ENCODE measurements at places on chromosomes 1 and 21.

- no peak for DNase-seq
These were observed 10.5 kb upstream of the SPEN start for GRCh38 chr1:15836772-15837669.

GRCh38 chr1:229600229-229600628, 25.7 kb downstream of the TAF5L start:
- no peak for DNase-seq

DNA sequence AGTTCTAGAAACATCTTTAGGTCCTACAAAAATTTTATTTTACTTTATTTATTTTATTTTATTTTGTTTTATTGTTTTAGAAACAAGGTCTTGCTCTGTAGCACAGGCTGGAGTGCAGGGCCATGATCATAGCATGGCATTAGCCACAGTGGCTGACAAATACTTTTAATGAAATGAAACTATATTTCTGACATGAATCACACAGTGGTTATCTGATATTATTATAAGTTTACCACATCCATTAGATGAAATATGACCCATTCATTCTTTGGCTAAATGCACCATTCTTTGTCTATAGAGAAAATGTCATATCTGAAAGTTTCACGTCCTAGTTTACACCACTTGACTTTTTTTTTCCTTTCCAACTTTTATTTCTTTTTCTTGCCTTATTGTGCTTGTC, 613.4 kb upstream of the ADAMTS5 start:
- DNase-seq, result peak; percentile 70

DNA sequence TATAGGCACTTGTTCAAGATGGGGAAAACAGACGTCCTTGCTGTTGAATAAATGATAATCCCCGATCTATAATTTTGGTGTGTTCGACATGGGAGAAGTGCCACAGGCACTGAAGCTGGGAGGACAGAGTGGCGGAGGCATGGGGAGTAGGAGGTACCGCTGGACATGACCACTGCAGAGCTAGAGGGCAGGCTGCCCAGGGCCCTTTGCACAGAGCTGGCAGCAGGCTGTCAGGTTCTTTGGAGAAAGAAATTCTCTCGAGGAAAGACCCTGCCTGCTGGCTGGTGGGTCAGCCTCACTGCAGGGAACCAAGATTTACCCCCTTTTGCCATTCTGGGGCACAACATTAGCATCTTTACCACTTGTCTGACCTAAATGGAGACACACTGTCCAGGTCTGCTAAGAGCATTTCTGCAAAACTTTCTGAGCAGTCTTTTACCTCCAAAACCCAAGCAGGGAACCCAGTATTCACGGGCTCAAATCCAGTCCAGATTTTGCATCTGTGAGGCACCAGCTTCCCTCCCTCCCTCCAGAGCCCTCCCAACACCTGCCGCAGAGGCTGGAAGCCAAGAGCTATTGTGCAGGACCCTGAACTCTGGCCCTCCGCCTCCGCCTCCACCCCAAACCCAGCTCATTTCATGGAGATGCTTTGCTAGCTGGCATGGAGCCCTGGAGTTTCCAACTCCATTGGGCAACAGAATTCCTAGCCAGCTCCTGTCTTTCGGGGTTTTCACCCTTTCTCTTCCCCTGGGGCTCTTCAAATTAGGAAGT, 142.3 kb downstream of the PLXNA2 start:
- DNase-seq, result no peak

DNA sequence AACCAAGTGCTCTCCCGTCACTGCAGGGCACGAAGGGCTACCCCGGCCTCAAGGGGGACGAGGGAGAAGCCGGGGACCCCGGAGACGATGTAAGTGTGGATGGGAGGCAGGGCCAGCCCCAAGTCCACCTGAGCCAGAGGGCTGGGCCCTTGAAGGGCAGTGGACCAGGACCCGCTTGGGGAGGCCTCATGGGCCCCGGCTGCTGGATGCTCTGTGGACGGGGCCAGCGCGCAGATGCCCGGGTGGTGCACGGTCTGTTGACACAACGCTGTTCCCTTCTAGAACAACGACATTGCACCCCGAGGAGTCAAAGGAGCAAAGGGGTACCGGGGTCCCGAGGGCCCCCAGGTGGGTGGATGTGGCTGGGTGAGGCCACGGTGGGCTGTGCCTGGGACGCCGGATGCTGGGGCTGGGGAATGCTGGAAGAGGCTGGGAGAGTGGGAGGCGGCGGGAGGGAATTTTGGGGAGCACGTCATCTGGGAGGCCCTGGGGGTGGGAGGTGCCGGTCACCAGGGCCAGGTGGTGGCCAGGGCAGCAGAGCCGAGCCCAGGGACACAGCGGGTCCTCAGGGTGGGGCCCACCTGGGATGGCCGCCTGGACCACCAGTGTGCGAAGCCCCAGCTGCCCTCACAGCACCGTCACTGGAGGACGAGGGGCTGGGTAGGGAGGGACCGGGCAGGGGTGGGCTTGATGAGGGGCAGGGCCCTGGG, 17.5 kb downstream of the COL6A1 start:
- no peak for DNase-seq

DNA sequence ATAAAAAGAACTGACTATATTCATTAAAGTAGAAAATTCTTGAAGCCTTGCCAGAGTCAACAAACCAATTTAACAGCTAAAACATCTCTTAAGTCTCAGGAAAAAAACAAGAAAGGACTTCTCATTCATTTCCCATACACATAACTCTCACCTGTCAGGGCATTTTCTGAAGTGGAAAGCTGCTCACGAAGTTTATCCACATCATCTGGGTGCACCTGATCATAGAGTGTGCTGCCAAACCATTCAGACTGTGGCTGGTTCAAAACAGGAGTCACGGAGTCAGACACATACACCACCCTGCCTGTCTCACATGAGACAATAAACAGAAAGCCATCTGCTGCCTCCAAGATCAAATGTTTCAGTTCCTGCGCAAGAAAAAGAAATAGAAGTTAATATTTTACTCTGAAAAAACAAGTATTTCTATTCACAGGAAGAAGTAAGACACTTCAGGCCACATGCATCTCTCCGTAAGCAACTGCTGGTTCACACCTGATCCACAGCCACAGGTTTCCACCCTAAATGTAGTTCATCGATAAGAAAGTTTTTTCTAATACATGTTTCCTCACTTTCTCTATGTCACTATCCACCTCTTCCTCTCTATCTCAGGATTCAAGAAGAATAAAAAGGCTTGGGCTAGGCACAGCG, 28.2 kb upstream of the CTSK start:
- no peak for DNase-seq

GRCh38 chr1:205477759-205478247, 22.0 kb upstream of the BLACAT1 start:
- no peak for DNase-seq

GRCh38 chr1:29852248-29852647, 615.9 kb downstream of the PTPRU start:
- no peak for DNase-seq

DNA sequence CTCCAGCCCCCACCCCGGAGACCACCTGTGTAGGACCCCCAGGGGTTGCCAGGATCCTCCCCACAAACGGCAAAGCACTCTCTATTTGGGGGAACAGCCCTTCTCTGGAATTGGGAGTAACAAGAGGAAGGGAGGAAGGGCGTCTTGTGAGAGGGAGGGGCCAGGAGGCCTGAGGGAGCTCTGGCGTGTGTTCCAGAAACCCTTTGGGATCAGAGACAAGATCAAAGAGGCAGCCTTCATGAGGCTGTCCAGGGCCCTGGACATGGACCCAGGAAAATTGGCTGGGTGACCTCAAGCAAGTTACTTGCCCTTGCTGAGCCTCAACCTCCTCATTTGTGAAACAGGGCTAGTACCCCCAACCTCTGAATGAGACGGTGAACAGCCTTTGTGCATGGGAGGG, 18.1 kb upstream of the ECE1 start:
- no peak for DNase-seq

GRCh38 chr1:192580351-192580962, 4.9 kb downstream of the RGS1 start:
- DNase-seq, result no peak

DNA sequence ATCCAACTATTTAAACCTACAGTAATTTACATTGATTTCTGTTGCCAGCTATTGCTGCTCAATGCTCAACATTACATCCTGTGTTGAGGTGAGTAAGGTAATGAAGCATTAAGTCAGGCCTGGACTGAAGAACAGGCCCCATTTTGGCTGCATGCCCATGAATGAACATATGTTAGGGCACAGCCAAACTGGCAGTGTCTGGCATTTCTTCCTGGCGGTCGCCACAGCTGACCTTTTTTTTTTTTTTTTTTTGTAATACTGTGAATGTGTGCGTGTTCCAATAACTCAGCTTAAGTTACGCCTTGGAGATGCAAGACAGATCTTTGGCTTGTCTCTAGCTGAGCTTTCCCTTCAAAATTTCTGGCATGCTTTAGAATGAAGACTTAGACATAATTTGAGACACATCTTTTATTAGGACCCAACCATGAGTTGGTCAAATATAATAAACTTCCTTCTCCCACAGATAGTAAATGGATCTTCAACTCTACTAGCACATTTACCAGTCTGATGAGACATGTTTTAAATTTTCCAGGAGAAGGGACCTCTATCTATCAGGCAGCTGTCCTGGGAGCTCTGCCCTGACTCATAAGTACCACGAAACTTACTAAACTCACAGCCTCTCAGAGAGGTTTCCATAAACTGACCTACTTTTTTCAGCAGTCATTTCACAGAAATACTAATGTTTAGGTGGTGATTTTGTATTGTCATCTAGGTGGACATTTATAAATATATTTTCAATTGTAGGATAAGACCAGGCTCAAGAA, 341.1 kb upstream of the RUNX1 start:
- peak; percentile 33 for DNase-seq

DNA sequence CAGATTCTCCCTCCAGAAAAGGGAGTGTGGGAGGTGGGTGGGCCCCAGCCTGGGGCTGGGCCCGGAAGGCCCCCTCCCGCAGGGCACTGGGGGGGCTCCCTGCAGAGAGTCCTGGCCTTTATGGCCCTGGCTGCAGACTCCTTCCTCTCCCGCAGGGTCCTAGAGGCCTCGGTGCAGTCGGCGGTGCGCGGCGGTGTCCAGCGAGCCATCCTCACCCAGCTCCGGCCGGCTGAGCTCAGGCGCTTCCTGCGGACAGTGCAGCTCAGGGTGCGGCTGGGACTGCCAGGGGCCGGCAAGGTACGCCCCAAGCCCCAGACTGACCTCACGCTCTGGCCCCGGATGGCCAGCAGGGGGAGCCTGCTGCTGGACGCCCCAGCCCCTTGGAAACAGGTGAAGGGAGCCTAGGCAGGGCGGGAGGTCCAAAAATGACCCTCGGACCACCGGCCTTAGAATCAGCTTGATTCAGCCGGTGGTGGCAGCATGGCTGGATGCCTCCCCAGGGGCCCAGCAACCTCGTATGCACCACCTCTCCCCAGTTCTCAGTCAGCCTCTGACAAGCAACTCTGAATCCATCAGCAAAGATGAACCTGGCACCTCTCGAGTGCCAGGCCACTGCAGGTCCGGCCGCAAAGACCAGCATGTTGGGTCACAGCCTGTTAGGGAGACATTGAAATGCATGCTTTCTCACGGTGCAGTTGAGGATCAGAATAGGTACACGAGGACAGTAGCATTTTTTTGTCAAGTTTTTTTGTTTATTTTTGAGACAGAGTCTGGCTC, 20.6 kb downstream of the MTHFR start:
- DNase-seq, result no peak

GRCh38 chr1:152436593-152437496, 22.8 kb upstream of the CRNN start:
- no peak for DNase-seq

DNA sequence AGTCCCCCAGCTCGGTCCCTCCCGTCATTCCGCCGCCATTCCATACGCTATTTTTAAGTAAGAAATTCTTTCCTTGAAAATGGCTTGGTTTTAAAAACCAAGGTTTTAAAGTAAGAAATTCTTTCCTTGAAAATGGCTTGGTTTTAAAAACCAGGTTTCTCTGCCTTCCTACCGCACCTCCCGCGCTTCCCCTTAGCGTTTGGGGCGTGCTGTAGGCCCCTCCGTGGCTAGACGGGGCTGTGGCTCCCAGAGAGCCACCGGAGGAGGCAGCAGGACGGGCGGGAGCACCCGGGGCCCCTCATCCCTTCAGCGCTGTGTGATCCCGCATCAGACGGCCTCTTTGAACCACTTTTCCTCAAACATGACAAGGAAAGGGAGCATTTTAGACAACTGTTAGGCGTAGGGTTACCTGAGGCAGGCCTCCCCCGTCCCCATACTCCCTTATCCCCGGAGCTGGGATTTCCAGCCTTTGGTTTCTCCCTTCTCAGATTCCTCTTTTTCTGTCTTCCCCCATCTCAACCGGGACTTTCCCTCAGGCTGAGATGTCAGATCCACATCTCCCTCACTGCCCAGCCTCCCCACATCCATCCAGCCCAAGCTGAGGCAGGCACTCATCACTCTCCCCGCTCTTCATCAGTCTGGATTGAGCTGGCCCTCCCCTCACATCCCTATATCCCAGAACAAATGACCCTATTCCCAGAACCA, 541 bp upstream of the CD58 start:
- DNase-seq, result no peak

- peak; percentile 29 for DNase-seq
These were observed 19.1 kb downstream of the TMEM51 start for GRCh38 chr1:15172405-15173259.

GRCh38 chr1:44585315-44585920, 88.9 kb downstream of the TMEM53 start:
- no peak for DNase-seq

- DNase-seq, result no peak
These were observed 2.8 kb downstream of the FOXD2 start for GRCh38 chr1:47440599-47441081.

GRCh38 chr1:14974361-14974760, 179.2 kb upstream of the TMEM51 start:
- DNase-seq, result no peak

DNA sequence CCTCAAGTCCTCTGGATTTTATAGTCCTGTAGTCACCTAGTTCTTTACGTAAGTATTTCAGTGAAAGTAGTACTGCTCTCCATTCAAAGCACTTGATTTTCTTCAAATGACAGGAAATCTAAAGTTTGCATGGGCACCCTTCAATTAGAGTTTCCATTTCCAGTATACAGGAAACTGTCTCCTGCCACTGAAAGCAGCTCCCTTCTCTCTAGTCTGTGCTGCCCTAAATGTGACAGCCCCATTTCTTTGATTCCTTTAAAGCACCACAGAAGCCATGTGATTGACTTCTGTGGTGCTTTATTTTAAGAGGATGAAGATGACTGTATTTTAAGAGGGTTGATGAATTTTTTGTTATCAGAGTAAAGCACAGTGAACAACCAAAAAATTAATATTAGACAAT, 226.1 kb downstream of the DNAH14 start:
- DNase-seq, result no peak

GRCh38 chr1:200980873-200981272, 42.6 kb downstream of the KIF21B start:
- no peak for DNase-seq

Data from brain microvascular endothelial cell (primary cell).